ENCODE measurements at places on chromosomes 4 and X.

- no peak for DNase-seq
Observed at GRCh38 chr4:137711502-137711901, 179.2 kb upstream of the PCDH18 start.

DNA sequence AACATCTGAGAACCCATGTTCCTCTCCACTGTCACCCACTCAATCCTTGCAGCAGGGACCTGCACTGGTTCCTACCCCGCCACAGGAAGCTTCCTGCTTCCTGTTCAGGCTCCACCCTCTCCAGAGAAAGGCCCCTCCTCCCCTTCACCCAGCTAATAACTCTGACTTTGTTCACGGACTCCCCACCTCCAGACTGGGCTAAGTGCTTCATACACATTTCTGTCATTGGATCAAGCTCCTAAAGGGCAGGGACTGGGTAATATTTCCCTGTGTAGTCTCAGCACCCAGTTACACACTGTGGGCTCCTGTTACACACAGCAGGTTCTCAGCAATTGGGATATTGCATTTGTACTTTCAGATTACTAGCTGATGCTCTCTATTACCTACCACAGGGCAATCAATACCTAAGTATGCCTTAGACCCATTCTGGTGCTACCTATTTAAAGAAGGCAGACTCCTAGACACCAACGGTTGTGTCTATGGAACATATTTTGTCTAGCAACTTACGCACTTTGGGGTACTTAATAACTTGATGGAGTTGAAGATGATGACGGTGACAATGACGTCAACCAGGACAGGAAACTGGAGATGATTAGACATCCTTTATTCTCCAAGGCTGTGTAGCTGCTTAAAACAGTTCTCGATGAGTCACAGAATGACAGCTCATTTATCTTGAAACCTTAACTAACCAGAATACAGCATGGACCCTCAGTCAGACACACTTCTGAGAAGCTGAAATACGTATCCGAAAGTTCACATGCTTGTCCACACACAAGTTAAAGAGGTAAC lies 58.1 kb downstream of the MAML3 start:
- DNase-seq, result peak; percentile 62

GRCh38 chr4:40038977-40039376 lies 17.7 kb upstream of the N4BP2 start:
- no peak for DNase-seq

GRCh38 chr4:159117968-159118367 lies 15.1 kb downstream of the RAPGEF2 start:
- no peak for DNase-seq

DNA sequence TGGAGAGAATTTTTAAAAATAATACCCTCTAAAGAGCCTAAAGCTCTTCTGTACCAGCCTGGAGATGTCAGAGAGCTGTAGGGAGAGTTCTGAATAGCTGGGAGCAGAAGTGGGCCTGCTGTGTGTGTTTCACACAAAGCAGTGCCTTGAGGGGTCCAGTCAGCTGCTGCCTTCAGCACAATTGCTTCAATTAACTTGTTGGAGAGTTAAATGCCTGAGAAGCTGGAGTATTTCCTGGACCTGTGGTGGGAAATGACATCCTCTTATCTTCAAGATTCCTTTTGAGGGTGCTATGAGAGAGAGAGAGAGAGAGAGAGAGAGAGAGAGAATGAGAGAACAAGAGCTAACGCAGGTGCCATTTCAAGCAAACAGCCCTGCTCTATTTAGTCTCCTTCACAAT lies 96.2 kb upstream of the IL1RAPL2 start:
- no peak for DNase-seq

GRCh38 chrX:47831788-47832187 lies 4.9 kb upstream of the ZNF81 start:
- DNase-seq, result peak; percentile 53

- no peak for DNase-seq
Observed at GRCh38 chrX:144627947-144628346, 619.4 kb upstream of the SPANXN1 start.

DNA sequence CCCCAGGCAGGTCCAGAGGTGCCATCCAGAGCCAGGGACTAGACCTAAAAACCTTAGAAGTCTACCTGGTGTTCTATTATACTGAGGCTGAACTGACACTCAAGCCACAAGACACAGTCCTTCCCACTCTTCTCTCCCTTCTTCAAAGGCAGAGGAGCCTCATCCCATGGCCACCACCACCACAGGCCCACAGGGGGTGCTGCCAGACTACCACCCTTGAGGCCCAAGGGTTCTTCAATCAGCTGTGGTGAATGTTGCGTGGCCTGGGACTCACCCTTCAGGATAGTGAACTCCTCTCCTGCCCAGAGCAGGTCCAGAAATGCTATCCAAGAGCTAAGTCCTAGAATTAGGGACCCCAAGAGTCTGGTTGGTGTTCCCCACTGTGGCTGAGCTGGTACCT lies 17.5 kb upstream of the RFC1 start:
- DNase-seq, result no peak

DNA sequence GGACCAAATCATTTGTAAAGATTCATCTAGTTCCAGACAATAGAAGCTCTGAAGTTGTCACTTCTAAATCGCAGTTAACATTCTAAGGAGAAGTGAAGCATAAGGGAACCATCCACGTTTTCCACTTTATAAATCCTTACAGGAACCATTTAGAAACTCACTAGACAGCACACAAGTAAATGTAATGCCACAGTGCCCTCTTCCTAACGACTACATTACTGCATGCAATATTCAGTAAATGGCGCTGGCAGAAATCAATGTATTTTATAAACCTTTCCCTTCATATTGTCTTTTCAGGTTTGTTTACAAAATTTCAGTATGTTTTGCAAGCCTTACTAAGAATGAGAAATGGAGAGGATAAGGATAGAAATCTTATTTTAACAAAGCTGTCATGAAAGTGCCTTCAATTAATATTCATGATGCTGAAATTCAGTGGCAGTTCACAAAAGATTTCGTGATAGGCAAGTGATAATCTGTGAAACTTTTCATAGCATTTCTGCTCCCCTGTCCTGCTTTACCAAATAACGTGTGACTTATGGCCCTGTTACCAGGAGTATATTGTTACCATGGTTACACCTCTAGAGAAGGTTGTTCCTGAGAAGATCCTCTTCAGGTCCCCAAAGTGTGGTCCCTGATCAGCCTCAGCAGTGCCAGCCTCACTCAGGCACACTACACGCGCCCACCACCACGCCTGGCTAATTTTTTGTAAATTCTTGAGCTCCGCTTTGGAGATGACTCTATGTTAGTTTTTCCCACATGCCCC lies 54.2 kb downstream of the TMA16 start:
- no peak for DNase-seq

GRCh38 chrX:128425546-128425945 lies 373.3 kb upstream of the ACTRT1 start:
- no peak for DNase-seq

DNA sequence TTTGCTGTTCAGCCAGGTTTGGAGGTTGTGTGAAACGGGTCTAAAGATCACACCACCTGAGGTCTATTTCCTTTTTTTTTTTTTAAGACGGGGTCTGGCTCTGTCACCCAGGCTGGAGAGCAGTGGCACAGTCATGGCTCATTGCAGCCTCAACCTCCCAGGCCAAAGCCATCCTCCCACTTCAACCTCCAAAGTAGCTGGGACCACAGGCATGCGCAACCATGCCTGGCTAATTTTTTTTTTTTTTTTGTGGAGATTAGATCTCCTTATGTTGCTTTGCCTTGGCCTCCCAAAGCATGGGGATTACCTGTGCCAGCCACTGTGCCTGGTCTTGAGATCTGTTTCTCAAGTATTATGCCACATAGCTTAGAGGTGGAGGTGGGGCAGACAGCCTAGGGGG lies 49.2 kb upstream of the ELOVL6 start:
- DNase-seq, result no peak

- DNase-seq, result no peak
Observed at GRCh38 chrX:2708021-2708420, 16.9 kb downstream of the CD99 start.

DNA sequence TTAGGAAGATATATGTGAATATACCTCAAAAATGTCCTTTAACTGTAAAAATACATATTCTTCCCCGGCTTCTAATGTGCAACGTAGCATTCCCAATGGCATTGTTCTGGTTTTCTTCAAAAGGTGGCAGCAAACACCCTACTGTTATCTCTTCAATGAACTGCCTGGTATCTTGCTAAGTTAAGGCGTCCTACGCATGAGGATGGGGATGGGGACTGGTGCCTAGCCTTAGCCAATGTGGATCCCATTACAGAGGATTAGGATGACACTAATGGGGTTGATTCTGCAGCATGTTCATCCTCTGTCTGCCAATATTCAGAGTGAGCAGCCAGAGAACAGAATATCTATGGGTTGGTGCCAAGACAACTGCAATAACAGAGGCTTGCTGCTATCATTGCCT lies 334.9 kb upstream of the ADGRL3 start:
- DNase-seq, result no peak

GRCh38 chr4:121950212-121950679 lies 1.6 kb downstream of the TRPC3 start:
- DNase-seq, result peak; percentile 86

GRCh38 chrX:44733931-44734330 lies 109.9 kb upstream of the DUSP21 start:
- no peak for DNase-seq

GRCh38 chr4:181650033-181650825 lies 593.0 kb upstream of the TENM3 start:
- no peak for DNase-seq

DNA sequence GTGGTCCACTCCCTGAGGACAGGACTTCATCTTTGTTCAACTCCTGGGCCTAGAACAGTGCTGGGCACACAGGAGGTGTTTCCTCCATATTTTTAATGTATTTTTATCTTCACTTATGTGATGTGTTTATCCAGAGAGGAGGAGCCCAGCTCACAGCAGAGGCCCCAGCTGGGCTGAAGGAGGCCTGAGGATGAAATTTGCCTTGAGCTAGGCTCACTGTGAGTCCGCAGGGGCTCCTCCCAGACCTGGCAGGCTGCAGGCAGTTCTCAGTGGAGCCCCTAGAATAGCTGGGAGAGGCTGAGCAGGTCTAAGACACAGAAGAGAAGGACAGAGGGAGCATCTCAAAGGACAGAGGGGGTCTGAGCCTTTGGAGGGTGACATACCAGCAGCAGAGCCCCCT lies 26.8 kb downstream of the C4orf50 start:
- DNase-seq, result no peak

DNA sequence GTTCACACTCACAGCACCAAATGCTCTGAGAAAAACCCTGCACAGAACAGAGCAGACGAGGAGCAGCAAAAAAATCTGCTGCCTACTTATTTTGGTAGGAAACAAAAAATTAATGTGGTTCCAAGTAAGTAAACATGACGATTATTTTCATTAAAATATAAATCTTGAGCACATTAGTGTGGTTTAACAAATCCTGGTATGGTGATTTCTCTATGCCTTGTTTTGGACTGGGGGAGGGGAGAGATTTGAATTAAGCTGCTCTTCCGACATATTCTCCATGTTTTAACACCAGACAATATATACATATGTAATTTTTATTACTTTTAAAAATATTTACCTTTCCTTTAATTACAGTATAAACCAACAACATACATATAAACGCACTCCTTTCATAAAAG lies 1.8 kb downstream of the CAMK2D start:
- DNase-seq, result no peak

GRCh38 chrX:13689741-13690211 lies 848 bp downstream of the RAB9A start:
- no peak for DNase-seq

GRCh38 chr4:36244257-36245082 lies at the start of gene ARAP2:
Gene ARAP2 (minus strand): TSS chr4:36244514. CDS start chr4:36229486, 15,028 bp downstream.
- peak; percentile 84 for DNase-seq

DNA sequence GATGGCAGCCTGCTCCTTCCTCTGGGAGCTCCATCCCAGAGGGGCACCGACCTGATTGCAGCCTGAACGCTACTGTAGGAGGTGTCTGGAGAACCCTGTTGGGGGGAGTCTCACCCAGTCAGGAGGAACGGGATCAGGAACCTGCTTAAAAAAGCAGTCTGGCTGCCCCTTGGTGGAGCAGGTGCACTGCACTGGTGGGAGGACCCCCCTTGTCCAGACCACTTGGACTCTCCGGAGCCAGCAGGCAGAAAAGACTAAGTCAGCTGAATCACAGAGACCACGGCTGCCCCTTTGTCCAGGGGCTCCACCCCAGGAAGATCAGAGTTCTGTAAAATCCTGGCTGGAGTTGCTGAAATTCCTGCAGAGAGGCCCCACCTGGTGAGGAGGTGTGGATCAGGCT lies 67.3 kb upstream of the MAGEB18 start:
- DNase-seq, result no peak

DNA sequence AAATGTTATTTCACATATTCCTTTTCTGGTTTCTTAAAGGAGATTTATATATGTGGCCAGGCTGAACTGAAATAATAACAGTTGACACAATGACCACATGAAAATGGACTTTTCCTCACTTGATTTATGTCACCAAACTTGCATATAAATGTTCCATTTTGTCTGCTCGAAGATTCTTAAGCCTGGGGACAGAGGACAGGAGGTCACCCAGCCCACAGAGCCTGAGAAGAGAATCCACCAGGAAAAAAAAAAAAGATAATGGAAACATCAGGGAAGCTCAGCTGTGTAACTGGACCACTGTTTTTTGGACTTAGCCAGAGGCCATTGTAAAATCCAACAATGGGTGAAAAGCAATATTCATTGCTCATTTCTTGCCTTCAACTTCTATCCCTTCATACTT lies 359.0 kb upstream of the FGF16 start:
- no peak for DNase-seq

GRCh38 chr4:152780267-152780778 lies 569 bp downstream of the ARFIP1 start:
- no peak for DNase-seq

DNA sequence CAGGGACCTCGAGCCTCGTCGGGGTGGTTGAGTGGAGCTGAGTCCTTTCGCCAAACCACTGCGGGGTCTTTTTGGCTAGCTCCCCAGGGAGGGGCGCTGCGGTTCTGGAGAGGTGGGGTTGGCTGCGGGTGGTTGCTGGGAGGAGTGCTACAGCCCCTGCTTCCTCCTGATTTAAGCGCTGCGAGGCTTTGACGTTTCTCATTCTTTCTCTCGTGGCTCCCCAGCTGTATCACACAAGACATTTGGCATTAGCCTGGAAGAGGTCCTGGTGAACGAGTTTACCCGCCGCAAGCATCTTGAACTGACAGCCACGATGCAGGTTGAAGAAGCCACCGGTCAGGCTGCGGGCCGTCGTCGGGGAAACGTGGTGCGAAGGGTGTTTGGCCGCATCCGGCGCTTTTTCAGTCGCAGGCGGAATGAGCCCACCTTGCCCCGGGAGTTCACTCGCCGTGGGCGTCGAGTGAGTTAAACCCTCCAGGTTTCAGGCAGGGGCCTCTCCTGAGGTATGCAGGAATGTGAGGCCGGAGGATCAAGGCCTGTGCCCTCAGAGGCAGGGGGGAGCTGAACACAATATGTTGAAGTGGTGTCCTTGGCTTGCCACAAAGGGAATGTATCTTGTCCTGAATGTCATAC lies 25.5 kb downstream of the ARHGAP36 start:
- no peak for DNase-seq

GRCh38 chr4:10115271-10115796 lies 1.3 kb downstream of the WDR1 start:
- no peak for DNase-seq

DNA sequence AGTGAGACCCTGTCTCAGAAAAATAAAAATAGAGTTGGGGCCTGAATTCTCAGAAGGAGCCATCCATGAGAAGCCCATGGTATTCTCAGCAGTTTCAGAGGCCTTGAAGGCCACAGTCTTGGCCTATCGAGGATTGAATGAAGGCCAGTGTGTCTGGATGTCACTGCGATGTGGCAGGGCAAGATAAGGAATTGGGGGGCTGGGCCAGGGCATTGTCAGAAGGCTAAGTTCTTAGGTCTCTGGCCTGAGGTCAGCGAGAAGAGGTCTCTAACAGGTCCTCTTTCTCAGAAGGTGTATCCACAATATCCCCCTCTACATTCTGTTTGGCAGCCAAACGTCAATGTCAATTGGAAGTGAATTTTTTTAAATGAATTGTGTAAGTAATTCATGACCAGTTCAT lies 5.7 kb downstream of the ZNF275 start:
- no peak for DNase-seq
